ENCODE measurements at places on chromosomes 12 and 14.
A peak's percentile ranks its signal among the peaks of the same experiment; 100 is the strongest.

GRCh38 chr14:56889705-56890104 lies 79.4 kb upstream of the OTX2 start:
- DNase-seq = no peak

- no peak for DNase-seq
Observed at GRCh38 chr12:97292588-97292987, 170.0 kb upstream of the RMST start.

- DNase-seq = no peak
Observed at GRCh38 chr14:79586416-79586815, 624.9 kb downstream of the DIO2 start.

GRCh38 chr14:50961605-50962221 lies 17.4 kb upstream of the PYGL start:
- DNase-seq = no peak

DNA sequence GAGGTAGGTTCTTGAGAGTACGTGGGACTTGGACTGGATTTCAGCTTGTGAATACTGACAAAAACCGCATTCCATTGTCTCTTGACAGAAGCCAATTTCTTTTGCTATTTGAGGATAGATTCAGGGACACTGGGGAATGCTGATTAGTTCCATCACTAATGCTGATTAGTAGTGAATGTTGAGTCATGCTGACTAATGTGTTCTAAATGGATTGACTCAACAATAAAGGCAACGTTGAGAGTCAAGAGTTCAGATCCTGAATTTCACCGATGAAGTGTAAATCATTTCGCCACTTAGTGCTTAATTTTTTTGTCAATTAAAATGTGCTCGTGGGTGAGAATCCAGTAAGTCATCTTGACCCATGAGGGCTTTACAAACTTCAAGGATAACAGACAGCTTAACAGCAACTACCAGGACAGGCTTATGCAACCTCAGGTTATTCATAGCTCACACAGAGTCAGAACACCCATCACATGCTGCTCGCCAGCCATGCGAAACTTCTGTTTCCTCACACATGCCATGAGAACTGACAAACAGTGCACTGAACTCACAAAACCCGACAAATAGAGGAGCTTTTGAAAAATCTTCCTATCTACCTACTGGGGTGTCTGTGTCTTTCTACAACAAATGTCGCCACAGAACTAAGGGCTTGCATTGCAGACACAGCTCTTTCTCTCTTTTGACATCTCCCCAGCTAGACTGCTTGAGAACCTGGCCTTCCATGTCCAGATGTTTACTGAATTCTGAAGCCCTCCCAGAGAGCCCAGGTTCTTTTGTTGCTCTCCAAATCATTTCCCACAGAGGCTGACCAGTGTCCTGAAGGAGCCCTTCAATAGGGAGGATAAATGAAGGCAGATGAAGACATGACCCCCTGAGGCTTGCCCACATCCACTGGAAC lies 316.4 kb downstream of the ZFP36L1 start:
- DNase-seq = no peak

DNA sequence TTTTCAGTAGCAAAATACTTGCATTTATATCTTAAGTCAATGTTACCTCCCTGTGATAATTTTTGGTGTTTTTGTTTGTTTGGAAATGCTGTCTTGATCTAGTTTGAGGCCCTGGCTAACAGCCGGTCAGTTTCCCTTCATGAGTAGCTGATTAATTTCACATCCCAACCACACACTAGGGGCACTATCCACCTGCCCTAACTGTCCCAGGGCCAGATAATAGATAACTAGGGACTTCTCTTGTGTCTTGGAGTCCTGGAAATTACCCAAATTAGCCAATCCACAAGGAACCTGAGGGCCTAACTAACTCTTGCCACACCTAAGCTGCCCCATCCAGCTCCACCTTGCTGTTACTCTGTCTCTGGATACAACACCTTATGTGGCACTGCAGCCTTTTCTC lies 399.9 kb downstream of the FOXG1 start:
- no peak for DNase-seq

DNA sequence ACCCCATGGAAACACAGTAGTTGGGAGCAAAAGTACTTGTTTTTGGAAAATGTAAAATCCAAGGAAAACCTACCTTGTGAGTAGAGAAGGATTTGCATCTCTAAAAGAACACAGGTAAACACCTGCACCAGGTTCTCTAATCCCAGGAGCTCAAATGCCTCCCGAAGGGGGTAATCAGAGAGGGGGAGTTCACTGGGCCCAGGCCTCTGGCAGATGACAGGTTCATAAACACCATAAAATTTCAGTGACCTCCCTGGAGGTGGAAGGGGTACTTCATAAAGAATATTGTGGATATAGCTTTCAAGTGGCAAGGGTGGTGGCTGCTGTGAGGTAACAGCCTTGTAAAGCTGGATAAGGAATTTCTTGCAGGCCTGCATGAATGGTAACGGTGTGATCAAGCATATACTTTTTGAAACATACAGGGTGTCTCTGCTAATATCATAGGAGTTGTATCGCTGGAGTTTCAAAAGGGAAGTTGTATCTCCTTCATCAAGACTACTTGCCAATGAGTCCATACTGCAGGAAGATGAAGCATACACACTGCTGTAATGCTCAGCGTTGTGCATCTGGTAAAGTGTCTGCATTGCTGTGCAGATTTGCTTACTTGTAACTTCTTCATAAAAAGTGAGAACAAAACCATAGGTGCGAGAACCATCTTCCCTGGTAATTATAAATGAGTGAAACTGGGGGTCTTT lies 111.3 kb downstream of the DENND5B start:
- DNase-seq = no peak

DNA sequence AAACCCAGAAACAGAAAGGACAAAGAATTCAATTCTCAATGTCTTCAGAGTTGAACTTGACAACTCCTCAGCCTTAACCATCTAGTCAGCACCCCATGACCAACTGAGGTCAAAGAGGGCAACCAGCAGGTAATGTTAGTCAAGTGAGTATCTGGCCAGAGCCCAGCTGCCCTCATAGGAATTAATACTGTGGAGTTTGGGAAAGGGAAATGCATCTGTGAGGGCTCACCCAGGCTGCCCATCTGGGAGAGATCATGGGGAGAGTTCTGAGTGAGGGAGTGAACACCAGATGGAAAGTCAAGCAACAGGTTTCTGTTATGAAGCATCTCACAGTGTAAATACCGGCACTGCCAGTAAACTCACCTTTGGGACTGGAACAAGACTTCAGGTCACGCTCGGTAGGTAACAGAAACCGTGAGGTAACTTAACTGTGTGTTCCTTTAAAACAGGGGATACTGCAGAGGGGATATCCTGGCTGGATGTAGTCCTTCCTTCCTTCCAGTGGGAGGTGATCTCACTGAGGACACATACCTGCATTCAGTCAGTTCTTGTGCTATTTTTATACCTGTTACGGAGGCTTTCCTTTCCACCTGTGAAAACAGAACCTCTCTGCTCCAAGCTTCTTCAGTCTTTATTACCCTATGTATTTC lies 94.4 kb downstream of the DAD1 start:
- no peak for DNase-seq

GRCh38 chr14:72904840-72905561 lies 11.1 kb upstream of the DPF3 start:
- peak; percentile 27 for DNase-seq

GRCh38 chr14:80344208-80344607 lies 132.9 kb upstream of the DIO2 start:
- DNase-seq = no peak

DNA sequence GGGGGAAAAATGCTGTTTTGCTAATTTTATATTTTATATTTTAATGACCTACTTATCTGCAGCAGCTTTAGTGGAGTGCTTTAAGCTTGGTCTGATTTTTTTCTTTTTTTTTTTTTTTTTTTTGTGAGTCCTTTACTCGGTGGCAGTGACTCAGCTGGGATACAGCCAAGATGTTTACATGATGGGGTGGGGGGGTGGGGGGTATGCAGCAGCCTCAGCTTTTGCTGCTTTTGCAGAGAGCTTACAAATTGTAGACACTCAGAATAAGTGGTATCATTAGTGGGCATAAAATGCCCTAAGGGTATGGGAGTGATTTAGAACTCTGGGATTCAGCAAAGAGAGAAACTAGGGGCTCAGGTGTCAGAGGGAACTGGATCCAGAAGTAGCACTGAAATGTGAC lies 38.2 kb upstream of the ARHGAP5 start:
- peak; percentile 32 for DNase-seq

GRCh38 chr12:77723308-77723707 lies 107.4 kb upstream of the NAV3 start:
- peak; percentile 5 for DNase-seq

DNA sequence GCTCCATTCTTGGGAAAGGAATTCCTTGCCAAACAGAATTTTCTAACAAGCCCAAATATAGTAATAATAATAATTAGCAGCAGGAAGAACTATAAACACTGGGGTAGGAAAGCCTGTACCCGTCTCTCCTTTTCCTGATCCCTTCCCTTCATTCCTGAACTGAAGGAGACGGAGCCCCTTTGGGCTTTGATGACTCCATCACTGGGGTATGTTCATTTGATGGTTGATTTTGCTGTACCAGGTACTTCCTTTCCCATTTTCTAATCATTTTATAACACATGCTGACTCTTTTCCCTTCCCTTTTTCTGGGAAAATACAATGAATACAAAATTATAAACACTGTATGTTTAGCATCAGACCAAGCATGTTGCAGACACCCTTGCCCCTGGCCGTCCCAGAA lies 3.6 kb upstream of the RCOR1 start:
- DNase-seq = no peak

DNA sequence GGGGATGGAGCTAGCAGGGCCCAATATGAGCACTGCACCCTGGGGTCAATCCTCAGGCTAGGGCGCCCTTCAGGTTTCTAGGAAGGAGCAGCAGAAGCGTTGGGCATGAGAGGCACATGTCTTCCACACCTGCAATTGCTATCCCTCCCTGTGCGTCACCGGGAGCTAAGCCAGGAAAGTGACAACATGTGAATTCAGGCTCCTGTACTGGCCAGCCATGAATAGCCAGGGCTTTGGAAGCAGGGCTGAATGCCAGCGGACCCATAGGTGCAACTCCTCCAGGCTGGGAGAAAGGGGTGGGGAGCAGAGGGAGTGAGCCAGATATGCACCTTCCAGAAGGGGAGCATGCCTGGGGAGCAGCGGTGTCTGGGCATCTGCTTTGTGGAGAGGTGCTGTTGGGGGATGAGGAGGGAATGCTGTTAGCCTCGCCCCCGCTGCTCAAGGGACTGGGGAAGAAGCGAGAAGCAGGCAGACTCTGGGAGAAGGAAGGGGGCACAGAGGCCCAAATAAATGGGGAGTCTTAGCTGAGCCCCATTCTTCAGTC lies 6.1 kb downstream of the HOXC5 start:
- peak; percentile 44 for DNase-seq

- DNase-seq = peak; percentile 33
Observed at GRCh38 chr14:69483765-69484443, 624 bp upstream of the PLEKHD1 start.

GRCh38 chr14:96384053-96384452 lies 7.9 kb upstream of the AK7 start:
- no peak for DNase-seq

Data from COR-L47 (cell line).